ENCODE measurements at places on chromosomes 3 and 15.

DNA sequence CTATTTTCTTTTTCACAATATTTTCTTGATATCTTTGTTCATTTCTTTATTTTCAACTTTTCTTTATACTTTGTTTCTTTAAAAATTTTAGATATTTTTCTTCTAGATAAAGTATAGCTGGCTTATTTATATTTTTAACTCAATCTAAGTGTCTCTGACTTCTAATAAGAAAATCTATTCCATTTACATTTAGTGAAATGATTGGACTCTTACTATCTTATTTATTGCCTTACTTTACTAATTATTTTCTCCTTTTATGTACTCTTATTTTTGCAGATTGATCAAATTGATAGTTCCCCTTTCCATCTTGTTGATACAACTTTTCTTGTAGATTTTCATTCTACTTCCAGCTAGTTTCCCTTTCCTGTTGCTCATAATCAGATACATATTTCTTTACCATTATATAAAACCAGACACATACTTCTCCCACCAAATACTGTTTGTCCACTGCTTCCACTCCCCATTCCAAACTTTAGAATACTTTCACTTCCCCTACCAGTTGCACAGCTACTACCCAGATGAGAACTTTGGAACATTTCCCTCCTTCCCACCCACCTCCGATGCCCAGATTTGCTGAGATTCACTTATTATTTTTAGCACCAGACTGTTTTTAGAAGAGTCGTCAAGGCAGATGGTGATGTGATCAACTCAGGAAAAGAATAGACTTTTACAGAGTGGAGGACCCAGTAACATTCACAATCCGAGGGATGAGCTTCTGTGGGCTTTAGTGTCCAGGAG is 151.5 kb downstream of the LIPC start:
- DNase-seq: no peak

DNA sequence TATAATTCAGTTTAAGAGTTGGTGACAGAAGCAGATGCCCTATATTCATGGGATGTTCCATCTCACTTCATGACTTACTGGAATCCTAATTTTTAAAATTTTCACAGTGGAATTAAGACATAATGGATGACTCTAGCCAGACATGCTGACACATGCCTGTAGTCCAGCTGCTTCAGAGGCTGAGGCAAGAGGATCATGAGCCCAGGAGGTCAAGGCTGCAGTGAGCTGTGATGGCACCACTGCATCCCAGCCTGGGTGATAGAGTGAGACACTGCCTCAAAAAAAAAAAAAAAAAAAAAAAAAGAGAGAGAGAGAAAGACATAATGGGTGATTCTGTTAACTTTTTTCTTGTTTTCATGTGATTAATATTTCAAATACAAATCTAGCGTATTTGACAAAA is 123.6 kb downstream of the KLHL25 start:
- DNase-seq: no peak

- no peak for DNase-seq
These were observed 111.5 kb downstream of the ZNF609 start for GRCh38 chr15:64571857-64572291.

- no peak for DNase-seq
These were observed 30.0 kb upstream of the FAM81A start for GRCh38 chr15:59407946-59408345.
